ENCODE measurements at places on chromosomes 5 and 9.

- DNase-seq = no peak
Measured at GRCh38 chr9:5843794-5844471, 11.0 kb upstream of the ERMP1 start.

- DNase-seq = no peak
Measured at GRCh38 chr5:93343570-93343969, 237.4 kb downstream of the NR2F1-AS1 start.

GRCh38 chr9:111036429-111036789, 1.9 kb downstream of the LPAR1 start:
- DNase-seq = peak; percentile 85

- no peak for DNase-seq
Measured at GRCh38 chr5:590346-590745, 21.8 kb upstream of the CEP72 start.

DNA sequence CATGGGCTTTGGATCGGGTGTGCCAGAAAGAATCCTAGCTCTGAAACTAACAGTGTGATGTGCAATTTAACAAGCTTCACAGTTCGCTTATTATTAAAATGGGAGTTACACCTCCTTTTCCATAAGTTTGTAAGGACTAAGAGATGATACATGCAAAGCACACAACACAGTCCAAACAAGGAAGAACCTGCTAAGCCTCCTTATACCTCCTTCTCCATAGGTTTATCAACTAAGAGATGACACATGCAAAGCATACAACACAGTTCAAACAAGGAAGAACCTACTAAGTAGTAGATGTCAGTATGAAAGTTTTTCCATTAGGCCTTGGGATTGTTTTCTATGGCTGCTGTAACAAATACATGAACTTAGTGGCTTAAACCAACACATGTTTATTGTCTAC, 215.9 kb downstream of the DCP2 start:
- DNase-seq = no peak
